Thymus (tissue), 14 donors: ENCODE measurements at places on chromosomes 11 and 22.

DNA sequence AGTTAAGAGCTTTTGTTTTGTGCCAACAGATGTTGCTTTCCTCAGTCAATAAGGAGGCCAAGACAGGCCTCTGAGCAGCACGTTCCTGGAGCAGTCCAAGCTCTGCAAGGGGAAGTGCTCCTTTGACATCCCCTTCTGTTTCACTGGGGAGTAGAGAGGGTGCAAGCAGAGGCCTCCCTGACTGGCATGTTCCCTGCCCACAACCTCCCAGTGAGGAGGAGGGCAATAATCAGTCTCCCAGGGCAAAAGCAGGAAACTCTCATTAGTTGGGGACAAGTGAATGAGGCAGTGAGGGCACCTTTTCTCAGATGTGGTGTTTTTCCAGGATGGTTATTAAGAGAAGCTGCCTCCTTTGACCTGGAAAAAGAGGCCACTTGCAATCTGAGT lies 79.5 kb upstream of the ZBED5 start:
- no peak for DNase-seq

GRCh38 chr11:11359611-11360010 lies 6.6 kb upstream of the CSNK2A3 start:
- DNase-seq = no peak

DNA sequence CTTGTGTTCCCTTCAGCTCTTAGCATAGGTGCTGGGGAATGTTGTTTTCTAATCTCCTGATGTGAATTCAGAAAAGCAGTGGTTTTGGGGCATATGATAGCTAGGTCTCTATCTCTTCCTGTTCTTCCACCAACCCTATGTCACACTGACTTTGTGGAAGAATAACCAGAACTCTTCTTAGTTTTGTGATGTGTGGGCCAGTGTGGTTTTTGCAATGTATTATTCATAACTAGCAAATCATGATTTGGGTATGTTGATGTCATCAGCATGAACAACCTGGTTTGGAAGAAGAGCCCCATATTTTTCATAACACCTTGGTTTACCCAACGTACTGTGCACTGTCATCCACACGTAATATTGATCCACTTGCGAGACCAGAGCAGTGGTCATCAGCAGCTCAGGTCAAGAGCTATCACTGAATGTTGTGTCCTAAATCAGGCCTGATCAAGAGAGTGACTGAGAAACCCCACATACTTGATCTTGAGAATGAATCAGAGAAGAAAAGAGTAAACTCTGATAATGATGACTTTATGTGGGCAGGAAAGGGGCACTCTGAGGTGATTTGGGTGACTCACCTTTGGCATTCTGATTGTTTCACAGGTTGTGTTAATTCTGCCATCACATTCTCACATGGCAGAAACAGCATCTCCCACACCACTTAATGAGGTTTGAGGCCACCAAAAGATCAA lies 19.4 kb upstream of the MS4A6E start:
- no peak for DNase-seq

DNA sequence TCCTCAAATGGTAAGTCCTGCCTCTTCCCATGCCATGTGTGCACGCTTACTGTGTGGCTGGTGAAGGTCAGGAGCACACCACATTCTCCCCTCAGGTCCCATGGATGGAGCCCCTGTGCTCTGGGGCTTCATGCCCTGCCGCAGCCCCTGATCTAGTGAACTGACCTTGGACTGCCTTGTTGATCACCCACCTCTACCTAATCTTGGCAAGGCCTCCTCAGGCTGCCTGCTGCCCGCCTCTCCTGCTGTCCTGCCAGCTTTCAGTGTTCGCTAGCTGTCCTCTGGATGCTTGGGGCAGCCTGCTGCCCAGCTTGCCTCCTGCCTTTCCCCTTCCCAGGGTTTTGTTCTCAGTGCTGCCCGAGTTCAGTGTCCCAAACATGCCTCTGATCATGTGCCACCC lies 38.1 kb downstream of the CABIN1 start:
- DNase-seq = no peak

DNA sequence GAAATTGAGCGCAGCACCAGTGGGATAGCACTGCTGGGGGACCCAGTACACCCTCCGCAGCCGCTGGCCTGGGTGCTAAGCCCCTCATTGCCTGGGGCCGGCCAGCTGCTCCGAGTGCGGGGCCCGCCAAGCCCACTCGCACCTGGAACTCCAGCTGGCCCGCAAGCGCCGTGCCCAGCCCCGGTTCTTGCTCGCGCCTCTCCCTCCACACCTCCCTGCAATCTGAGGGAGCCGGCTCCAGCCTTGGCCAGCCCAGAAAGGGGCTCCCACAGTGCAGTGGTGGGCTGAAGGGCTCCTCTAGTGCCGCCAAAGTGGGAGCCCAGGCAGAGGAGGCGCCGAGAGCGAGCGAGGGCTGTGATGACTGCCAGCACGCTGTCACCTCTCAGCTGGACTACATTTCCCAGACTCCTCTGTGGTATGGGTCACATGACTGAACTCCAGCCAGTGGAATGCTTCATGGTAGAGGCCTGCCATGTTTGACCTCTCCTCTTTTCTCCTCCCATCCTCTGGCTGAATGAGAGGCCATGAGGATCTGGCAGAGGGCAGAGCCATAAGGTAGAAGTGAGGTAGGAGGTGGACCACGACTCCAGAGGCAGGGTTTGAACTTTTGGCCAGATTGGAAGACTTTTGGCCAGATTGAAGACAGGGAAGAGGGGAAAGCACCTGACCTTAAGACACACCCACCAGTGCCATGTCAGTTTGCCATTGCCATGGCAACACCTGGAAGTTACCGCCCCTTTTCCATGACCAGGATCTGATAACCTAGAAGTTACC lies 6.2 kb downstream of the MRGPRD start:
- DNase-seq = no peak

DNA sequence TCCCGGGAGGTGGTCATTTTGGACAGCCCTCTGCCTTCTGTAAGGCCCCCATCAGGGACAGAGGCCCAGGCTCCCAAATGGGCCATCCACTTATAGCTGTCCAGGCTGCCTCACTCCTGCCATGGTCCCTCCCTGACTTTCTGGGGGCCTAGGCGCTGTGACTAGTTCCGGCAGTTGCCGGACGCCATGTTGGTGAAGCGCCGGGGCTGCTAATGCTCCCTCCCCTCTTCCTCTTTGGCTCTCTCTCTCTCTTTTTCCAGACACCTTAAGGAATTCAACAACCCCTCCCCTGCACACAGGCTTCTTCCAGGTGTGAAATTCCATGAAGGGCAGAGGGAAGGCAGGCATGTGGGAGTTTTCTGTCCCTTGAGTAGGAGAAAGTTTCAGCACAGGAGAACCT lies 445.6 kb downstream of the SOX6 start:
- no peak for DNase-seq

GRCh38 chr11:2121227-2122130 lies 17.7 kb downstream of the IGF2 start:
- no peak for DNase-seq

DNA sequence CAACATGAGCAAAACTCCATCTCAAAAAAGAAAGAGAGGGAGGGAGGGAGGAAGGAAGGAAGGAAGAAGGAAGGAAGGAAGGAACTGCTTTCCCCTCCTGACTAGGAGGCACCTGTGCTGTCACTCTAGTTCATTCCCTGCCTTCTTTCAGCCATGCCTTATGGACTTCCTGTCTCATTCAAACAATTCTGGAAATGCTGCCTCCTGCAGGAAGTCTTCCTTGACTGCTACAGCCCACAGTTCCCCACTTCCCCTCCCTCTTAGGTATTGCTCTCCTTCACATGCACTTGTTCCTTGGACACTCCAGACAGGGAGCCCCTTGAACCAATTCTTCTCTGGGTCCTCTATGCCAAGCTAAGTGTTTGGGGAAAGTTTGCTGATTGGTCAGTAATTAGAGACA lies 31.6 kb upstream of the WNT11 start:
- DNase-seq = no peak

DNA sequence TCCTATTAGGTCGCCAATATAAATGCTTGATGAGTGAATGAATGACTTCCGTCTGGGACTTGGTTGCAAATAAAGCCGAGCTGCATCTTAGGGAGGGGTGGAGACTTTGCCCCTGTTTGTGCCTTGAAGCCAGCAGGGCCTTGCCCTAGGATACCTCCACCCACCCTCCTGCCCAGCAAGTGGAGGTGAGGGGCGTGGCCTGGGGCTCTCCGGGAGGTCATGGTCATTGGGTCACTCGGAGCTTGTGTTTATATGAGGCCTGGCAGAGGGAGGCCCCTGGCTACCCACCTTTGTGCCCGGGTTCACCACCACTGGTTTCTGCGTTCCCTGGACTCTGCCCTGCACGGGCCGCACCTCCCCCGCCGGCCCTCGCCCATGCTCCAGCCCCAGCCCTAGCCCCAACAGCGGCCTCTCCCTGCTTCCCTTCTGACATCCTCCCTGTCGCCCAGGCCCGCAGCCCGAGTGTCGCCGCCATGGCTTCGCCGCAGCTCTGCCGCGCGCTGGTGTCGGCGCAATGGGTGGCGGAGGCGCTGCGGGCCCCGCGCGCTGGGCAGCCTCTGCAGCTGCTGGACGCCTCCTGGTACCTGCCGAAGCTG lies 4.3 kb downstream of the MPST start:
- no peak for DNase-seq

GRCh38 chr11:73306069-73306841 lies 1.8 kb upstream of the ARHGEF17 start:
- DNase-seq = no peak

DNA sequence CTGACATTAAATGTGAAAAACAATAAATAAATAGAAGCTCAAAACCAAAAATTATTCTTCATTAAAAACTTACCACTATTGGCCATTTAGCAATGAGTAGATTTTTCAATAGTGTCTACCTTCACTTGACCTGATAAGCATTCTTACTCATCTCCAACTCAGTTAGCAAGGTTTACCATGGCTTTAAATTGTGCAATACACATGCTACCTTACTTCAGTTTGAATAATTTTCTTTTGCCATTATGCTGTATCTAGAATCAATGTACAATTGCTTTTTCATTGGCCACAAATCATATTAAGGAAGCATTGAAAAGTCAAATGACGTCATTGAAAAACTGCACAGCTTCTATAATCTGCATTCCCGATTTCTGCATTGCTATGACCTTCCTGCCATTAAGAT lies 64.9 kb downstream of the SVIP start:
- DNase-seq = no peak

DNA sequence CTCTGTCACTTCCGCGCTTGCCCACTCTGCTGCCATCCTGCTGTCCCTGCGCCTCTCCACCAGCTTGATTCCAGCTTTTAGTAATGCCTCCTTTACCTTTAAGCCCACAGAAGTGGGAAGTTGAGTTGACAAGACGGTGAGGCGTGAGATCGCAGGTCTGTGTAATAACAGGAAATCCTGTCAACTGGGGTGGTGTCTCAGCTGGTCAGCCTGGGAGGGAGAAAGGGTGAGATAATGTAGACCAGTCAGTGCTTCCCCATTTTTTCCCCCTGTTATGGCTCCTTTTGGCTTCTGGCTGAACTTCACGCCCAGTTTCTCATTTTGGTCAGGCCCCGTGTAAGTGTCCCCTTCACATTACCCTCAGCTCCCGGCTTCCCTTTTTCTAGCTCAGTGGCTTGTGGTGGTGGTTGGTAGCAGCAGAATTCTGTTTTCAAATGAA lies 98.9 kb downstream of the TRAF6 start:
- no peak for DNase-seq

DNA sequence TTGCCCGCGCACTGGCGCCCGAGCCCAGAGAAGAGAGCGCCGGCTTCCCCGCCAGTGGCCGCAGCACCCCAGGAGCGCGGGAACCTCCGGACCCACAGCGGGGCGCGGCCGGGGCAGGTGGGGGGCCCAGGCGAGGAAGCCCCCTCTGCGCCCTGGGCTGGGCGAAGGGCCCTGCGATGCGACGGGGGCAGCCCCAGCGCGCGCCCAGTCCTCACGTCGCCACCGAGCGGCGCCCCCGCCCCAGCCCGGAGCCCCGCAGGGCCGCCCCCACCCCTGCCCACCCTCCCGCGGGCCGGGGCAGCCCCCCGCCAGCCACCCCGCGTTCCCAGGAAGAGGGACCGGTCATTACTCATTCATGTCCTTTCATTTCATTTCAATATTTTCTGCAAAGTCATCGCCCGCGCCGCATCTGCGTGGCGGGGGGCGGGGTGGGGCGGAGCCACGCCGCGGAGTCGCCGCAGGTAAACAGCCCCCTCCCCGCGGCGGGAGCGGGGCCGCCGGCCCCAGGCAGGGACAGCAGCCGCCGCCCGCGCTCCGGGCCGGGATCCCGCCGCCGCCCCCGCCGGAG lies 673 bp upstream of the PANX2 start:
- no peak for DNase-seq

GRCh38 chr11:130832566-130833425 lies 83.5 kb downstream of the SNX19 start:
- no peak for DNase-seq

GRCh38 chr11:113593698-113594308 lies 112.3 kb downstream of the TMPRSS5 start:
- DNase-seq = no peak

DNA sequence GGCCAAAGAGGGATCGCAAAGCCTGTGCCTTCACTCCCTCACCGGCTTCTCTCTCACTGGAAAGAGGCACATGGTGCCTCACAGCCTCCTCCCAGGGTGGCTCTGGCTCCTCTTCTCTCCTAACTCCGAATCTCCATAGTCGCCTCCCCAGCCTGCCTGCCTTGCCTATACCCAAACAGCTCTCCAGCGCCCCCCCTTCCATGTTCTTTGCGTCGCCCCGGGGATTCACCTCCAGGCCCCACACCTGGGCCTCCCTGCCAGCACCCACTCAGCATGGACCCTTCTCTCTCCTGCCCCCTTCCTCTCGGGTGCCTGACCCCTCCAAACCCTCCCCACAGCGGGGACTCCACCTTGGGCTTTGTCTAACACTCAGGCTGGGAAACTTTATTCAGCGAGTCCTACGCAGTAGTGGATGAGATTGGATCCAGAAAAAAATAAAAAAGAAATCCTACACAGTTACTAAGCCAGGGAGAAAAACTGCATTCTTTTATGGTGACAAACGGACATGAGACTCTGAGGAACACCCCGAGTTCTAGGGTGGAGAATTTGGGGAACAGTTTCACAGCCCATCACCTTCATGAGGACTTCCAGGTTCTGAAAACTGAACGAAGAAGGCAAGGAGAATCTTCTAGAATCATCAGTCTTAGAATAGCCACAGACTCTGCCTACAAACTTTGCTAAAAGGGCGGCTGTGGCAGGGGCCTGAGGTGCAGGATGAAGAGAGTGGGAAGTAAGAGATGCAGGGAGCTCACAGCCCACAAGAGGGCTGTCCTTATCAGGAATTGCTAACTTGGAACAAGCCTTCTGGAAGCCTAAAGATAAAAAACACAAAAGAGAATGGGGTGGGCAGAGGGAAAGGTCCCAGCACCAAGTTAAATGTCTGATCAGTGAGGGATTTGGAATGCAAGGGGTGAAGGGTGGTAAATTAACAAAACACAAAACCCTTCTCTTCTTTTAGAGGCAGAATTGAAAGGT lies 5.3 kb downstream of the PPM1F start:
- no peak for DNase-seq

DNA sequence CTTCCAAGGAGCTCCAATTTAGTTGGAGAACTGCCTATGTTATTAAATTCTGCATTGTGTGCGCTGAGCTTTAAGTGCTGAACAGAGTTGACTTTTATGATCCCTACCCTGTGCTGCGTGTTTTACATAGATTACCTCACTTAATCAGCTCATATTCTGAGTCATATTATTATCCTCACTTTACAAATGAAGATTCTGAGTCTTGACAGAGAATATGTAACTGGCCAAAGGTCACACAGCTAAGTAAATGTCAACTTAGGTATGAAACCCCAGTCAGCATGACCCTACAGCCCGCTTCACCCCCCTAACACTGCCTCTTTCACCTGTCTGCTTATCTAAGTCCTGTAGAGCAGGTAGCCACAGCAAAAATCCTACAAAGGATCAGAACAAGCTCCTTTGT lies 19.8 kb upstream of the TMPRSS5 start:
- no peak for DNase-seq
